CD8-positive, alpha-beta memory T cell (primary cell): ENCODE measurements at places on chromosomes 3 and 15.

- H3K4me3 ChIP-seq = no peak overlapping the region
- no peak overlapping the region for H3K27ac ChIP-seq
- H3K27me3 ChIP-seq = no peaks in the 10 kb centered on the region
- H3K4me1 ChIP-seq = no peaks in the 10 kb centered on the region
- peaks cover 33% of the 10 kb centered on the region for H3K36me3 ChIP-seq
- no peak for DNase-seq
Measured at GRCh38 chr3:158820521-158820920, 18.7 kb downstream of the MFSD1 start.

- no peaks in the 10 kb centered on the region for H3K4me1 ChIP-seq
- H3K27ac ChIP-seq = no peak overlapping the region
Measured at GRCh38 chr3:127734754-127735473, 62.2 kb downstream of the ABTB1 start.

DNA sequence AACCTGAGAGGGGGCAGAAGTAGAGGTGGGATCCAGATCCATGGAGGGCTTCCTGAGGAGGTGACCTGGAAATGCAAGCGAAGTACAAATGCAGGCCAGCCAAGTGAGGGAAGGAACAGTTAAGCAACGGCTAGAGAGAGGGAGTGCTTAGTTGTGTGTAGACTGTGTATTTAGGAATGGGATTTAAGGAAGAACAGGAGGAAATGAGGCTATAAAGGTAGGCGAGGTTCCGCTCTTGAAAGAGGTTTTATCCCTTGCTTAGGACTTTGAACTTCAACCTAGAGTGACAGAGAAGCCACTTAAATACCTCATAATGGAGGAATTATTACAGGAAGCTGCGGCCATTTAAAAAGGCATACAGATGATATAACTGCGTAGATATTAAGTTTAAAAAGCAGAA, 295.1 kb downstream of the THSD4 start:
- H3K36me3 ChIP-seq = no peaks in the 10 kb centered on the region
- H3K4me1 ChIP-seq = no peaks in the 10 kb centered on the region
- DNase-seq = no peak
- no peak overlapping the region for H3K4me3 ChIP-seq
- H3K27me3 ChIP-seq = no peaks in the 10 kb centered on the region
- no peak overlapping the region for H3K27ac ChIP-seq

GRCh38 chr3:182596676-182597410, 196.5 kb upstream of the ATP11B start:
- H3K4me3 ChIP-seq = no peak overlapping the region
- DNase-seq = no peak
- no peak overlapping the region for H3K27ac ChIP-seq

- H3K4me1 ChIP-seq = peaks cover 92% of the 10 kb centered on the region
- no peak overlapping the region for H3K4me3 ChIP-seq
- H3K27ac ChIP-seq = no peak overlapping the region
- H3K27me3 ChIP-seq = no peaks in the 10 kb centered on the region
- no peak for DNase-seq
- H3K36me3 ChIP-seq = no peaks in the 10 kb centered on the region
Measured at GRCh38 chr15:67094001-67094826, 28.8 kb downstream of the SMAD3 start.

DNA sequence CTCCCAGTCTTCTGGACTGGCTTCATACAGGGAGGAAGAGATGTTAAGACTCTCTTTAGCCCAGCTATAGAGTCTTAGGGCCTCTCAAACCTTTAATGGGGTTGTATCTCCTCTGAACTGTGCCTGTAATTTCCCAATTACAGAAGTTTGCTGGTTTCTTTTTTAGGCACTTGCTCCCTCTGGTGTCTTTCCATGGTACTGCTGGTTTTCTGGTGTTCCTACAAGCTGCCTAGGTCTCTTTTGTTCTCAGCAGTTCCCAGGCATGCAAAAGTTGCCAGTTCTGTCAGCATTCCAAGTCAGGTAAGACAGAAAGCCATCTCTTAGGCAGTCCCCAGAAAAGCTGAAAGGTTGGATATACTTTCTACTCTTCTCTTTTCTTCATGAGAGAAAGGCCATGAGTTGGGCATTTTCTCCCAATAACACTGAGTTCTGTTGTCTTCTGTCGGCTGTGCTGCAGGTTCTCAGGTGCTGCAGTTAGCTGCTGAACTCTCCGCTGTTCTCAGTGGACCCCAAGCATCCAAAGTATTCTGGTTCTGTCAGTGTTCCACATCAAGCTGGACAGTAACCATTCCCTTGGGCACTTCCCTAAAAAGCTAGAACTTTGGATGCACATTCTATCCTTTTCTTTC, 54.4 kb upstream of the EHHADH start:
- no peak for DNase-seq
- no peak overlapping the region for H3K4me3 ChIP-seq
- H3K27ac ChIP-seq = no peak overlapping the region

DNA sequence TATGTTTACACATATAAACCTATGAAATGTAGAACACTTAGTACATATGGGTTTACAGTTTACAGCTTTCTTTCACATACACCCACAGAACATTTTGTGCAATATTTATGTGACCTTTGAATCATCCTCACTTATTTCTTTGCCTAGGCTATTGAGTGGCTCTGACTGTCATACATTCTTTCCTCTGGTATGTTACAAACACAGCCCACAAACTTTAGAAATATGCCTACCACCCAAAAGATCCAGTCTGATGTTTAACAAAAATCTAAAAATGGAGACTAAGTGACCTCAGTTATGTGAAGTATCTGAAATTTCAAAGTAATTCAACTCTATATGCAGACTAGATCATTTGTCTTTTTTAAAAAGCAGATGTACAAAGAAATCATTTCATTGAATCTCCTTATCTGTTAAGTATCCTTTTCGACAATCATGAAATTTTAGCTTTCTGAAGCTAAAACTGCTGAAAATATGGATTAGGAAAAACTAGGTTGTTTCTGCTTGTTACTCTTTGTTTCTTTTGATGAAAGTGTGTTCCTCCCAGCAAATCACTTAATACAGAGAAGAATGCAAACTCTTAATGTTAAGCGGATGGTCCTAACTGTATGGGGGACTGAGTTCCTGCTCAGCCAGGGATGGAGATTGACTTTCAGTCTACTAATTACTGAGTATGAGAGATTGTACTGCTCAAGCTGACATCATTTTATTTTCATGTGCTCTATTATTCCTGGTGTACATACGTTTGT, 27.7 kb downstream of the CCDC54 start:
- H3K4me3 ChIP-seq = no peak overlapping the region
- no peak overlapping the region for H3K27ac ChIP-seq
- DNase-seq = no peak

GRCh38 chr3:13120289-13120927, 47.2 kb upstream of the IQSEC1 start:
- H3K27me3 ChIP-seq = no peaks in the 10 kb centered on the region
- H3K4me3 ChIP-seq = no peak overlapping the region
- H3K4me1 ChIP-seq = no peaks in the 10 kb centered on the region
- DNase-seq = no peak
- no peaks in the 10 kb centered on the region for H3K36me3 ChIP-seq

DNA sequence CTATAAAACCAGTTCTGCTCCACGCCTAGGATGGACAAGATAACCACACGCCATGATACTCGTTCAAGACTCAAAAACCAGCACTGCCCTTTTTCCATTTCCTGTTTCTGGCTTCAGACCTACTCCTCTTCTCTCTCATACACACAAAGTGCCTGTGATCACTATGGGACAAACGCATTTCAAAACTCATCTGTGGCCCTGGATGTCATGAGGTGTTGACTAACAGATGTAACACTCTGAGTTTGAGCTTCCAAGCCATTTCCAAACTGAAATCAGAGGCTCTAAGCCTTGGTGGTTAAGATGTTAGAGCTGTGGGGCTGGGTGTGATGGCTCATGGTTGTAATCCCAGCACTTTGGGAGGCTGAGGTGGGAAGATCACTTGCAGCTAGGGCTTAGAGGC, 55.7 kb upstream of the LMOD3 start:
- H3K27ac ChIP-seq = no peak overlapping the region
- peaks cover 5% of the 10 kb centered on the region for H3K36me3 ChIP-seq
- no peaks in the 10 kb centered on the region for H3K27me3 ChIP-seq
- no peaks in the 10 kb centered on the region for H3K4me1 ChIP-seq

DNA sequence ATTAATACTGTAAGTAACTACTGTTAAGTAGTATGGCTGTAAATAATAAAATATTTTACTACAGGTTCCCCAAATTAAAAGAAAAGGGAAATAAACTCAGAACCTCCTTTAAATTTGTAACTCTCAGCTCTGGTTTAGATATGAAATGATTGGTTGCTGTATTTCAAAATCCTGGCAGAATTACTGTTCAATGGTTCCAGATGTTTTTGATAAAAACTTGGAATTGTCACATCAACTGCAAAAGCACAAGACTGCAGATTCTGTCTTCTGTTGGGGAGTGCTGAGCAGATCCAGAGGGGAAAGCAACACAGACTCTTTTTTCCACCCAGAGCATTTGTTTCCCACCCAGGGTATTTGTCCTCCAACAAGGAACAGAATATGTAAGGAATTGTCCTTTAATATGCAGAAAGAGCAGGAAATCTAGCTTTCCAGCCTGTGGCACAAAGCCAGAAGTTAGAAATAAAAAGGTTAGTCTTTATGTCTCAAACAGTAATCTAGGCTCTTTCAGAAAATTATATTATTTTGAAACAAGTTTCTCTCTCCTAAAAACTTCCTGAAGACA, 178.1 kb downstream of the KLHL25 start:
- H3K27me3 ChIP-seq = no peaks in the 10 kb centered on the region
- no peak overlapping the region for H3K4me3 ChIP-seq
- no peak for DNase-seq
- H3K4me1 ChIP-seq = peaks cover 31% of the 10 kb centered on the region

- H3K4me1 ChIP-seq = no peaks in the 10 kb centered on the region
- H3K36me3 ChIP-seq = no peaks in the 10 kb centered on the region
- no peak overlapping the region for H3K27ac ChIP-seq
- no peaks in the 10 kb centered on the region for H3K27me3 ChIP-seq
- no peak for DNase-seq
- H3K4me3 ChIP-seq = no peak overlapping the region
Measured at GRCh38 chr3:37979541-37980461, 10.8 kb upstream of the VILL start.

GRCh38 chr3:198107840-198108734, 148.1 kb downstream of the LMLN start:
- no peak overlapping the region for H3K4me3 ChIP-seq
- no peak overlapping the region for H3K27ac ChIP-seq
- no peak for DNase-seq
- H3K27me3 ChIP-seq = peaks cover 15% of the 10 kb centered on the region

DNA sequence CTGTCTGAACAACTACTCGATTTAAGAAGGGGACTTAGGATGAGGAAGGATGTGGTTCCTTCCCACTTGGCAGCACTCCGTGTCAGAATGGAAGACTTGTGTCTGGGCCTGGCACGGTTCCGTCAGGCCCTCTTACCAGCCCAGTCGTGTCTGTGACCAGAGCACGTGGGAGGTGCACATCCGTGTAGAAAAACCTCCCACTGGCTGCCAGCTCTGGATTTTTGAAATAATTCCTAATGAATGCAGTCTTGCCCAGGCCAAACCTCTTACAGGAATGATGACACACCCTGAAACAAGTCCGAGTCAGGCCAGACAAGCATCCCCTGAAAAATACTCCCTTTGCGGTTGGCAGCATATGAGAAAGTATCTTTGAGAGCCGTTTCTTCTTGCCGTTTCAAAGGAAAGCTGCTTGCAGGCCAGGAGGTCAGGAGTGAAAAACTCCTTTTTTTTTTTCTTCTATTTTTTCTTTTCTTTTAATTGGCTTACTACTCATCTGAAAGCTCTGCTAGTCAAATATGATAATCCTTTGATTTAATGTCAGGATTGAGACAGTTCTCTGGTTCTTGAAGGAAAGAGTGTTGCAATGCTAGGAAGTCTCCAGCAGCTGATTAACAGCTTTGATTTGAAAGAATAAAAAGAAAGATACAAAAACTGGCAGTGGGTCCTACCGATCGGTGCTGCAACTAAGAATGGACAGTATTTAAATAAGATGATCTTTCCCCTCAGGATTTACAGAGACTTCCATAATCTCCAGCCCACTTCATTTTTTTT, 19.8 kb downstream of the IL1RAP start:
- H3K4me3 ChIP-seq = no peak overlapping the region
- H3K27ac ChIP-seq = no peak overlapping the region
- H3K36me3 ChIP-seq = no peaks in the 10 kb centered on the region

GRCh38 chr3:5023777-5024346, 44.6 kb downstream of the BHLHE40 start:
- no peak for DNase-seq
- peaks cover 25% of the 10 kb centered on the region for H3K4me1 ChIP-seq
- no peaks in the 10 kb centered on the region for H3K27me3 ChIP-seq
- no peaks in the 10 kb centered on the region for H3K36me3 ChIP-seq
